Renal pelvis (tissue), 12 donors: ENCODE measurements at places on chromosomes 16 and 17. TPM values are rescaled to one million over a fixed set of nuclear protein-coding genes. Genes with fewer than 3 reads are reported as not detected.
A peak's percentile ranks its signal among the peaks of the same experiment; 100 is the strongest.

DNA sequence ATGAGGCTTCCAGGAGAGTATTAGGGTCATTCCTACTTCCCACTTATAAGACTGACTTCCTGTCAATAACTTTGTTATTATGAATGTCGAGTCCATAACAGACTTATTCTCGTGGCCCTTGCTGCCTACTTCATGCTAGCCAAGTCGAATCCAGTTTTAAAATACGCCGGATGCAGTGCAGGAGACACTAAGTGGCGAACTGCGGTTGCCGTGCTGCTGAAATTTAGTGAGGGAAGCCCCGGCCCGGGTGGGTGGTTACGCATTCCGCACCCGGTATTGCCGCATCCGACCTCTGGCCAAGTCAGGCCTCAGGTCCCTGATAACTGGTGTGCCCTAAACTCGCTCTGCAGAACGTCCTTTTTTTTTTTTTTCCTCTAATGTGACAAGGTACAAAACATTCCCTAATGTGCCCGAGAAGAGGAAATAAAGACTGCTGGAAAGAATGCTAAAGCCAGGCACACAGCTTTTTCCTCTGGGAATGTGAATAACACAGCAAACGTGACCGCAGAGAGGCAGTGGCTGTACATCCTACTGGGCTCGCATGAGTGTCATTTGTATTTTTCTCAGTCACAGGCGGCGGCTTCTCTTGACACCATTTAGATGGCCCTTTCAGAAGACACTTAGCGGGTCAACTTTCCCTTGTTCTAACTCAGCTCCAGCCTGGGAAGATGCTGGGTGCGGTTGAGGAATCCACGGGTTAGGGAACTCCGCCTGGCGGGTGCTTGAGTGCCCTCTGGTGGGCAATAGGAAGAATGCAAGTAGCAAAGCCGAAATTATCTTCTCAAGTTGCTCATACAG lies 7.1 kb upstream of the AKTIP start:
- DNase-seq = peak; percentile 61

GRCh38 chr16:27321013-27321915 lies 7.5 kb downstream of the IL4R start:
- DNase-seq = no peak

GRCh38 chr17:57534863-57535248 lies 210.2 kb downstream of the CCDC182 start:
- DNase-seq = no peak

DNA sequence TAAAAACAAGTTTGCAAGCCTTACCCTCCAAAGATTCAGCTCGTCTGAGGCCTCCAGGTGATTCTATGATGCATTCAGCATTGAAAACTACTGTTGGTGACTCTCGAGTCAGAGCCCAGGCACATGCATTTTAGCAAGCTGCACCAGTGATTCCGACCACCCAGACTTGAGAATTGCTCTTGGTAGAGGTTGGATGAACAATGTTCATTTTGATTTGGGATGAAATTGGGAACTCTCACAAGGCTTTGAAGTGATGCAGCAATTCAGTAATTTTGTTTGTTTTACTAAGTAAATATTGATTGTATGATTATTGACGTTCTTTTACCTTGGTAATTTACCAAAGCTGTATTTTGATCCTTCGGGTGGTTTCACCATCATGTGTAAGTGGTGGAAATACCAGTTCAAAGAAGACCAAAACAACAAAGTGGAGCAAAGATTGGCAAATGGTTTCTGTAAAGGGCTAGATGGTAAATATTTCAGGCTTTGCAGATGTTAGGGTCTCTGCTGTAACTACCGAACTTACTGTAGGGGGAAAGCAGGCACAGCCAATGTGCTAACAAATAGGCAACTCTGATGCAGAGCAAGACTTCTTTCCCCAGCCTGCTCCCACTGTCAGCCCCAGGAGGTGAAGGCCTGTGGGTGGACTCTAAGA lies 11.8 kb downstream of the ALDH3A2 start:
- no peak for DNase-seq

DNA sequence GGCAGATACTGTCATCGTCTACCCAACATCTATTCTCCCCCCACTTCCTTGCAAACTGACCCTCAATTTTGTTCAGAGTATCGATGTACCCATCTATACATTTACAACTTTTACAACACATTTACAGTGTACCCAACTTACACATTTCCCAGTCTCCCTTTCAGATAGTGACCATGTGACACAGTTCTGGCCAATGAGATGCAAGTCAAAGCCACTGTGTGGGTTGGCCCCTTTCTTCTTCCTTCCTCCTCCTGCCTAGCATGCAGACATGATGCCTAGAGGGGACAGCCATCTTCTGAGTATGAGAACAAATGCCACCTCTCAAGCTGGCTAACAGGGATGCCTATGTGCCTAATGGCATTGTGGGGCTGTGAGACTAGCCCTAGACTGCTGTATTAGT lies 11.3 kb upstream of the NFAT5 start:
- no peak for DNase-seq

The HP gene
- 0.74 TPM for polyA plus RNA-seq

The ZNF48 gene
- polyA plus RNA-seq = 16.5 TPM

DNA sequence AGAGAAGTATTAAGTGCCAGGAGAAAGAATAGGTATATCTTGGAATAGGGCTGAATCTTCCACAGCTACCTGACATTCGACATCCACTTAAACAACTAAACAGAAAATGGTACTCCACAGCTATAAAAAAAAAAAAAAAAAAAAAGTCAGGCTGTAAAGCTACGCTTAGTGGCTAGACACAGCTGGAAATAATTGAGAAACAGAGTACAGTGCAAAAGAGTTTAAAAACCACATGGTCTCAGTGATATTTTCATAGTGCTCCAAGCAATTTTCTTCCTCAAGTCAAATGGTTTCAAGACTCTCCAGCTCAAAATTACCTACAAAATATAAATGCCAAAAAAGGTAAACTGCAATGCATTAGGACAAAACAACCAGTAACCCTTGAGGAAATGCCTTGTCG lies 607.1 kb downstream of the KCNJ2 start:
- DNase-seq = no peak

The DHX38 gene
- polyA plus RNA-seq = 73.9 TPM

- DNase-seq = no peak
These were observed 31.9 kb upstream of the CREBBP start for GRCh38 chr16:3912373-3912772.

The SULT1A4 gene
- 21.0 TPM for polyA plus RNA-seq

The HBA1 gene
- polyA plus RNA-seq = 719 TPM

The P2RX1 gene
- 1.0 TPM for polyA plus RNA-seq

DNA sequence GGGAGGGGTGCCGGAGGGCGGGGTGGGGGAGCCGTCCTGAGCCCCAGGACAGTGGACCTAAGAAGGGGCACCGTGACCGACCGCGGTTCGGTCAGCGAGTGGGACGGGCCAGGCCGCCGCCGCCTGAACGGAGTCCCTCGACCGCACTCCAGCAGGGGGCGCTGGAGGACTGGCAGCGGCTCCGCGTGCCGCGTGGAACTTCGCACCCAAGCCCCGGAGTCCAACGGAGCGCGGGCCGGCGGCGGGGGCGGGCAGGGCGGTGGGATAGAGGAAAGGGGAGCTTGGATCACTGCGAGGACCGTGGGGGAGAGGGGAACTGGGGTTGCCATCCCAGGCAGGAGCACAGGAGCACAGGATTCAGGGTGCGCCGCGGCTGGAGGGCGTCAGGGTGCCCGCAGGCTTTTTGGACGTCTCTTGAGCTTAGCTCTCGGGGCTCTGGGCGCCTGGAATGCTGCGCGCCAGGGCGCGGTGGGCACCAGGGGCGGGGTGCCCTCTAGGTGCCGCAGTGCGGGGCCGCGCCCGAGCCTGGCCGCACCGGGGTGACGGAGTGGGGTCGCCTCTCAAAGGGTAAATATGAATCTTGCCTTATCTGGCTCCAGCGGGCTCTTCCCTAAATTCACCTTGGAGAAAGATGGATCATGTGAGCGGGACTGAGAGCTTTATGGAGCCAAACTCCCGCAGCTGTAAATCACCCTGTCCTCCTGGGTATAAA lies 379 bp upstream of the OTOP2 start:
- no peak for DNase-seq

DNA sequence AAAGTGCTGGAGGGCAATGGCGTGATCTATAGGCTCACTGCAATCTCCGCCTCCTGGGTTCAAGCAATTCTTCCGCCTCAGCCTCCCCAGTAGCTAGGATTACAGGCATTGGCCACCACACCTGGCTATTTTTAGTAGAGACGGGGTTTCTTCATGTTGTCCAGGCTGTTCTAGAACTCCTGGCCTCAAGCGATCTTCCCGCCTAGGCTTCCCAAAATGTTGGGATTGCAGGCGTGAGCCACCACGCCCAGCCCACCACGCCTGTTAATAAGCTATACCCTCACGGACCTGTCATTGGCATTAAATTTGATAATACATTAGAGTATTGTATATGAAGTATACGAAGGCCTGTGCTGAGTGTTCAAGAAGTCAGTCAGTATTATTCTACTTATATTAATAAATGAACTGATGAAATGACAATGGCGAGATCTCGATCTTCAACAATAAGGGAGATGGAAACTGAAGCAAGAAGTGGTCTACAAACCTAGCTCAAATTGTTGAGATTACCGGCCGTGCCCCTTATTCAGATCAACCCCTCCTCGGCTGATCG lies 818 bp upstream of the BCAS3 start:
- no peak for DNase-seq

DNA sequence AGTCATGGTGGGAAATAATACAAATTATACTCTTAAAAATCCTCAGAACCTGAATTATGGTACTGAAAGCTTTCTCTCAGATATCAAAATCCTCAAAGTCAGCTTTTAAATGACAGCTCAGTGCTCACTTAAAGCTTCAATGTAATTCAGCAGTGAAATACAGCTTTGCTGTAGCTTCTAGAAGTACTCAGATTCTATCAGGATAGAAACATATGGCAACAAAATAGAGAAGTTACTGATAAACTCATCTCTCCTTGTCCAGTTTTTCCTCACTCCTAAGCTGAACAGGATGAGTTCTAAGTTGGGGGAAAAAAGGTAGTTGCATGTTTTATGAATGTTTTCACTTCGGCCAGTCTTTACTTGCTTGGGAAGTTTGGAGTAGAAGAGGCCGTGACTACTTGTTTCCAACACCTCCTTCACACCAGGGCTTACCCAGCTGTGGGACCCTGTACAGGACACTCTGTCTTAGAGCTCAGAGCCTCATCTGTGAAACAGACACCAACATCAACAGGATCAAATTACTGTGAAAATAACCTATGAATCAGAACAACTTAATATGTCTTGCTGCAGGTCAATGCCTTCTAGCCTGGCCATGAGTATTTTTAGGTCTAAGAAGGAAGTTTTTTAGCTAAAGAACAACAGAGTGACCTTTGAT lies 30.2 kb downstream of the OGFOD1 start:
- peak; percentile 82 for DNase-seq

- no peak for DNase-seq
These were observed 114.9 kb upstream of the CACNG5 start for GRCh38 chr17:66720027-66720426.

- DNase-seq = no peak
These were observed 8.3 kb upstream of the CLUH start for GRCh38 chr17:2719861-2720260.

DNA sequence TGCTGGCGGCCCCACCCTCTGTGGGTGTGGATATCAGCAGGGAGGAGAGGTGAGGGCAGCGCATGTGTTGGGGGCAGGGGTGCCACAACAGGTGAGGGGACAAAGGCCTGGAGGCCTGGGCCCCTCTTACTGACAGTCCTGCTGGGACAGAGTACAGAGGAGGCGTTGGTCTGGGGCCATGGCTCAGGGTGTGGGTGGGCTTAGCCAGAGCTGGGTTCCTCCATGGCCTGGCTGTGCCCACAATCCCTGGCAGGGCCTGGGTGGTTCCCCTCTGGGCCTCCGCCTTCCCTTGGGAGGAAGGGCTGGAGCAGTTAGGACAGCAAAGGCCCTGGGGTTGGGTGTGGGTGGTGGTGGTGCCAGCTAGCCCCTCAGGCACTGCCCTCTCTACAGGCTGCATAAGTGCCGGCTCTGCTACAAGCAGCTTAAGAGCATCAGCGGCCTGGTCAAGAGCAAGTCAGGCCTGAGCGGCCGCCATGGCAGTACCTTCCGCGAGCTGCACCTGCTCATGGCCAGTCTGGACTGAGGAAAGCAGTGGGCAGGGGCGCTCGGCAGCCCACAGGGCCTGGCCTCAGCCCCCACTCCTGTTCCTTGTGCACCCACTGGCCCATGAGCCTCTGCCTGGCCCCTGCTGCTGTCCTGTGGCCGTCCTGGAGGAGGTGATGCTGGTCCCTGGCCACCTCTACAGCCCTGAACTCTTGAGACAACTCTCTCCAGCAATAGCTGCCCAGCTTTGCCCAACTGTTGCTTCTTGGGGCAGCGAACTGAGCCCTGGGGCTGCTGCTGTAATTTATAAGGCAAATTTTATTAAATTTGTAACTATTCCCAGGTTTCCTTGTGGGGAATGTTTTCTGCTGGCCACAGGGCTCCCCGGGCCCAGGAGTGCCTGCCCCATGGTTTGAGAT lies 21.1 kb downstream of the KATNB1 start:
- no peak for DNase-seq

DNA sequence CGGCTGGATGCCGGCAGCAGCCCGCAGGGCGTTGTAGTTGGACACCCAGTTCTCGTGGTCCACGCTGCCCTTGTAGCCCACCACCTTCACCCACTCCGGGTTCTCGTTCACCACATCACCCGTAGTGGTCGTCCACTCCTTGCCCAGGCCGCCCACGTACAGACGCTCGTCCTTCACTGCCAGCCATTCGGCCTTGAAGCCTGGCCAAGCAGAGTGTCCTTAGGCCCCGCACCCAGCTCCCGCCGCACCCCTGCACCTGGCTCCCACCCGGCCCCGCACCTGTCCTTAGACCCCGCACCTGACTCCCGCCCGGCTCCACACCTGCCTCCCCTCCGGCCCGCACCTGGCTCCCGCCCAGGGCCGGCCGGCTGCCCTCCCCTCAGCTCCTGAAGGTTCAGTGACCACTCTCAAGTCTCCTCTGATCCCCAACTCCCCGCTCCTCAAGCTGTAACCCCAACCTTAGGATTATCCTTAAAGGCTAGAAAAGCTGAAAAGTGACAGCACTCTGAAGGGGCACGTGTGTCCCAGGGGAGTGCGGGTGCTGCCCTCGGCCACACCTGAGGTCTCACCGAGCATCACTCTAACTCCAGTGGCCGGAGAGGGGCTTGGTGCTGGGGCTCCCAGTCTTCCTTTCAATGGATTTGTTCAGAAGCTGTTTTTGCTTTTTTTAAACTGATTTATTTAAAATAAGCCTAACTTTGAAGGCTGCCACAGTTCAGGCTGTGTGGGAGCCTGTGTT lies 14.4 kb downstream of the CANT1 start:
- no peak for DNase-seq

- no peak for DNase-seq
These were observed 124.8 kb upstream of the ERCC4 start for GRCh38 chr16:13795131-13795530.

- DNase-seq = no peak
These were observed 25.3 kb downstream of the CLEC16A start for GRCh38 chr16:10969615-10970014.

The GAN gene
- 3.4 TPM for polyA plus RNA-seq
